Activated T-cell treated with anti-CD3 and anti-CD28 coated beads, Interleukin-2, amount 50 U/mL, for 4 hours (primary cell): ENCODE measurements at places on chromosomes 4 and X. TPM values are rescaled to one million over a fixed set of nuclear protein-coding genes. Genes with fewer than 3 reads are reported as not detected.

Gene KLHL13
- total RNA-seq, result 1.0 TPM

Gene ITGB1BP2
- total RNA-seq, result 3.0 TPM

Gene MSANTD1
- 0.78 TPM for total RNA-seq

Gene LRRC66
- not detected for total RNA-seq

Gene MAP7D3
- total RNA-seq, result 16.9 TPM

Gene IL3RA
- 0.34 TPM for total RNA-seq

Gene TCP11X1
- not detected for total RNA-seq

Gene TEX13B
- not detected for total RNA-seq

Gene HAUS7
- 77.1 TPM for total RNA-seq

Gene MAGEA2
- total RNA-seq, result not detected

Gene USP17L21
- not detected for total RNA-seq

Gene UGT2A1
- total RNA-seq, result not detected

Gene ARSJ
- 0.18 TPM for total RNA-seq

Gene NAP1L3
- 3.2 TPM for total RNA-seq

- DNase-seq, result no peak
Observed at GRCh38 chrX:129831091-129831885, 12.4 kb downstream of the ZDHHC9 start.

GRCh38 chrX:12245650-12246645, 107.7 kb downstream of the FRMPD4 start:
- no peak for DNase-seq

GRCh38 chr4:173807347-173807746, 277.3 kb upstream of the HAND2 start:
- no peak for DNase-seq

DNA sequence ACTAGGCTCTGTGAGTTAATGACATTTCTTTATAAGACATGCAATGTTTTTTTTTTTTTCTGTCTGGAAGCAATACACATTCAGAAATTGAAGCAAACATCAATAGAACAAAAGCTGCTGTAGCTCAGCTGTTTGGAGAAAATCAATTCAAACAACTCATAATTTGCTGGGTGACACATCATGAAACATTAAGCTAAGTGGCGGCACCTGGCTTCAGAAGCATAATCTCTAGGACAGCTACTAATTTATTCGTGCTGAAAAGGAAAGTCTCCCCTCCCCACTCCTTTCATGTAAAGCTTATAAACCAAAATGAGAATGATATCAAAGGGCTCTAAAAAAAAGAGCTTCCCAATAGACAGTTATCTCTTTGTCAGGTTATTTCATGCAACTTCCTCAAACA, 73.9 kb downstream of the LUZP4 start:
- DNase-seq, result no peak

DNA sequence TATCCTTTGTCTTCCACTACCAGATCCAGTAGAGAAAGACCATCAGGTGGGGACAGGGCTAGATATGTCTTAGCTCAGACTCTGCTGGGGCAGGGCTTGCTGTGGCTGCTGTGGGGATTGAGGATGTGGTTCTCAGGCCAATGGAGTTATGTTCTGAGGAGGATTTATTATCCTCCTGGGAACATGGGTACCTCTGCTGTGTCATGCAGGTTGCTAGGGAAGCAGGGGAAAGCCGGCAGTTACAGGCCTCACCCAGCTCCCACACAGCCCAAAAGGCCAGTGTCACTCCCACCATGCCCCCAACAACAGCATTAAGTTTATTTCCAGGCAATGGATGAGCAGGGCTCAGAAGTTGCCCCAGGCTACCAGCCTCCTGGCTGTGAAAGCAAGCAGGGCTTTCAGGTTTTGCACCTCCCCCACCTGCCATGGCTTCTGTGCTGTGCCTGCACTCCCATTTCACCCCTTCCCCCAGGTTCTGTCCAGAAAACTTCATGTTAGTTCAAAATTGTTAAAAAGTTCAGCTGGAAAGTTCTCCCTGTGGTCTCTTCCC, 879.9 kb downstream of the ARAP2 start:
- DNase-seq, result no peak

- DNase-seq, result no peak
Observed at GRCh38 chrX:110748256-110748806, 47.3 kb downstream of the CHRDL1 start.

DNA sequence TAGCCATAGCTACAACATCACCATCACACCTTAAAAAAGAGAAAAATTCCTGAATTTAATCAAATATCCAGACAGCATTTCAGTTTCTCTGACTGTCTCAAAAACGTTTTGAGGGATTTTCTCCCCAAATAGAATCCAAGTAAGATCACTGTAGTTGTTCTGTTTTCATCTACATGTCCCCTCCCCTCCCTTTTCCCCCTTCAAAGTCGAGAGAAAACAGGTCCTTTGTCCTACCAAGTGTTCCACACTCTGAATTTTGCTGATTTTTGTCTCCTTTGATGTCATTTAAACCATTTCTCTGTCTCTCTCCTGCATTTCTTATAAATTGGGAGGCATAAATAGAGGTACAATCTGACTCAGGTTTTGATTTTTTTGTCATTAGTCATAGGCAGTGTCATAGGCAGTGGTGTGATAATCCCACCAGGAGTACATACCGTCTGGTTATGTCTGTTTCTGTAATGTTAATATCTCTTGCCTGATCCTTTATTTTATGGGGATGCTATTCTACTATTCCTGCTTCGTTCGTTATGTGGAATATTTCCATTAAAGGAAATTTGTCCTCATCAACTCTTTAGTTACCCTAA, 348.6 kb downstream of the PTTG2 start:
- DNase-seq, result no peak

GRCh38 chrX:7993873-7994272, 66.7 kb upstream of the PNPLA4 start:
- no peak for DNase-seq

GRCh38 chr4:85005865-85006377, 39.4 kb upstream of the WDFY3 start:
- DNase-seq, result no peak

- no peak for DNase-seq
Observed at GRCh38 chr4:94856030-94856429, 98.3 kb downstream of the BMPR1B start.

- no peak for DNase-seq
Observed at GRCh38 chrX:51824061-51824460, 69.4 kb upstream of the MAGED1 start.

- DNase-seq, result no peak
Observed at GRCh38 chr4:34664051-34664450, 1580.3 kb downstream of the ARAP2 start.

DNA sequence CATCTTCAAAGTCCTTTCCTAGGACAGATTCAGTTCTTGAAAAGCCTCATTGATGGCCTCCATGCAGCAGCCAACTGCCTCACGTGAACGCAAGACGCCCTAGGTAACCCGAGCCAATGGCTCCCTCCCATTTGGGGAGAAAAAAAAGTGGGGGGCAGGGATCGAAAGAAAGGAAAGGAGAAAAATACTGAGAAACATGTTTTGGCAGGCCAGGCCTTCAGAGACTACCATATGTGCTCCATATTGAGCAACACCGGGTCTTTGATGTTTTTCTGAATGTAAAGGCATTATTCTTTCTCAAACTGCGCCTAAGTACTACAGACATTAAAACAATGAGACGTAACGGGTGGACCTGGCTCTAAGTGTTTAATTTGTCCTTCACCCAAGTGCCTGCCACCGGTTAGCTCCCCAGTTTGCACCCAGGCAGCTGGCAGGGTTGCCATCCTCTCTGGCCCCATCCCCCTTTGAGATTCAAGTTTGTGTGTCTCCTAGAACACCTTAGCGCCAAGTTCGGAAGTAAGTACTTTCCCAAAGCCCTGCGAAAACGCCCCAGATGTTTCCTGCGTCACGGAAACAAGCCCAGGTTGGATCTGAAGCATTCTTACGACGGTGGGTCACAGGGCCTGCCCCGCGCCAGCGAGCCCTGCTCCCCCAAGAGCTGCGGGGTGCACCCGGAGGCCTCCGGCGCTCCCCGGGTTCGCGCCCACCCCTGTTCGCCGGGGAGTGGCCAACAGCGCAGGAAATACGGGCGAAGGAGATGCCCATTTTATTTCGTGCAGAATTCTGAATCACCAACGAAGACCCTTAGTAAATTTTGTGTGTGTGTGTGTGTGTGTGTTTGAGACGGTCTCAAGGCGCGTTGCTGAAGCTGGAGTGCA, 30.1 kb downstream of the HAND2 start:
- no peak for DNase-seq

- no peak for DNase-seq
Observed at GRCh38 chr4:126799971-126800574, 832.7 kb upstream of the INTU start.

DNA sequence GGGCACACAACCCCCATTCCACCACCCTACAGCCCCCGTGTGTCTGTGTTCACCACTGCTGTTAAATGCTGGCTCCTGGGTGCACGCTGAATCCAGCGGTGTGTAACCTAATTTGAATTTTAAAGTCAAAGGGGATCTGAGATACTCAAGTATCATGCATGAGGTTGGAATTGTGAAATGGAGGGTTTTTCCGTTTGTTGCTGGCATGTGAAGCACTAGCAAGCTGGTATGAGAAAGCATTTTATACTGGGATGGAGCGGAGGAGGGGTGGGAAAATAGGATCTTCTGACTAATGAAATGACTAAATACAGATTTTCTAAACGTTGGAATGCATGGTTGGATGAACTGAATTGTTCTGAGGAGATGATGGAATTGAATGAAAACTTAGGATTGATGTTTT, 36.9 kb upstream of the FAT1 start:
- no peak for DNase-seq

DNA sequence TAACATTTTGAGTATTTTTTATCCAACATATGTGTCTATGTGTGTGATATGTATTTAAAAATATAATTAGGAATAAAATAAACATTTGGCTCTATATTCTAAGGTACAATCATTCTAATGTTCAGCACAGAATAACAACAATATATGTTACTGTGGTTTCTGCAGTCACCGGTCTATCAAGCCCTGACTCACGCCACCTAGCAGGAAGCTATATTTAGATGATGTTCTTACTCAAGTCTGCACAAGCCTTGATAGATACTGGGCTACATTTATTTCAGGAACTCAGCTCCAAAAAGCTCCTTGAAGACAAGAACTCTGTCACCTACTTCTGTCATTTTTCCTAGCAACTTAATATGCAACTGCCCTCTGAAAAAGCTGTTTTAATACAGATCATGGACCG, 152.0 kb upstream of the FTHL17 start:
- DNase-seq, result no peak

DNA sequence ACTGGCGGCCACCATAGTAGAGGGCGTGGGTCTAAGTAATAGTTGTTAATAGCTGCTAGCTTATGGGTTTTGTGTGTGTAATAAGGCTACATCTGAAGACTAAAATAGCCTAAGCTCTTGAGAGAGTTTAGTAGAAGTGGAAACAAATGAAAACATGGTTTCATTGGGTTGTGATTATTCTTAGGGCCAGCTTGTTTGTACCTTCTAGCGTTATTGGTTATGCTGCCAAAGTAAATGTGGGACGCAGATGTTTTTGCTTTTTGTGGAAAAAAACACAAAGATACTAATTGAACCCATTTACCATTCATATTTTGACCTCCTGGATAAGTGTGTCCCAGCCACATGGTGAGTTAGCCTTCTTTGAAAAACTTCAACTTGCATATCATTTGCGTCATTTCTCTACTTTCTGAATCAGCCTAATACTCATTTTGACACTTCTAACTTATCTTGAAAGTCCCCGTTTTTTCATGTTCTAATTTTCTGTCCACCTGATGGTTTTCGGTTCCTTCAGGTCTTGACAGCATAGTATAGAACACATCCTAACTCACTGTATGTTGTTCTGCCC, 305.3 kb downstream of the FRMPD4 start:
- no peak for DNase-seq

- no peak for DNase-seq
Observed at GRCh38 chrX:49995107-49995731, 72.8 kb downstream of the CLCN5 start.

DNA sequence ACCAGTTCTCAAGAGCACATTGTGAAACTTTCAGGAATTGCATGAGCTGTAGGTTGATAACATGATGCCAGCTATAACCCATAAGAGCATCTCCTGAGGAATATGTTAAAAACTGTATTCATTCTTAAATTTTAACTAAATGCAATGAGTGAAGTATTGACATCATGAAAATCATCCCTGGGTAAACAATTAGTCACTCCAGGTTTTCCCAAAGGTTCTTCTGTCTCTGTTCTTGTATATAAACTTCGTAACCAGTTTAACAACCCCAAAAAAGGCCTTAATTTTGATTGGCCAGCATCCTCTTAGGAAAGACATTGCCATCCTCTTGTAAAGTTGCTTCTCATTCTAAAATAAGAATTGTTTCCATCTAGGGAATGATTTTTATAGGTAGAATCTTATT, 80.4 kb downstream of the TET2 start:
- DNase-seq, result no peak

DNA sequence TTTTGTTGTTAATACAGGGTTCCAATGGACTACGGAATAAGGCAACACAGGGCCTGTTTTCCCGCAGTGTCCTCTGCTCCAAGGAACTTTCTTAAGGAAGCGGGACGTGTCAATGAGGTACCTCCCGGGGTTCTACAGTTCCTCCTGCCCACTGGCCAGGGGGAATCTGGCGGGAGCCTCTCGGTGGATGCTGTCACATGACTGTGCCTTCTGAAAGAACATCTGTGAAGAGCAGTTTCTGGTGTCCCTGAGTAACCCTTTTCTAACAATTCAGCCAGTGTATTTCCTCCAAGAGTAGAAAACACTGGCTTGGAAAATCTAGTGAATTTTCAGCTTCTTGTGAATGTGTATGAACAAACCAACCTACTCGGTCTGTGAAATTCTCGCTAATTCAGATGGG, 32.7 kb downstream of the MFAP3L start:
- no peak for DNase-seq

GRCh38 chrX:107673933-107674479, 45.7 kb downstream of the PRPS1 start:
- DNase-seq, result peak; percentile 85

GRCh38 chr4:157832596-157832995, 340.2 kb downstream of the GASK1B start:
- DNase-seq, result no peak

- peak; percentile 38 for DNase-seq
Observed at GRCh38 chr4:80183250-80184052, 13.9 kb upstream of the PRDM8 start.

DNA sequence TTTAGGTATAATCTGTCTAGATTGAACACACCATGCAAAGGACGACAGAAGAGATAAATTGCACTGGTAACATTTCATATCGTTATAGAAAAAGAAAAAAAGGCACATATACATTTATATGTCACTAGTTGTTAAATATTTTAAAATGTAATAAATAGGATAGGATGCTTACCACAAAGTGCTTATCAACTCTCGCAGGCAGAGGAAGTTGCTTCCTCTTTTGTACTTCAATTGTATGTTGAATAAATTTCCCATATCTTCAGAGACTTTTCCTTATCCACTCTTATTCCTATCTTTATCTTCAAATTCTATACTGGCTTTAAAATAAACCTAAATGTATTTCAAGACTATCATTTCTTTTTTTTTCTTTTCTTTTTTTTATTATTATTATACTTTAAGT, 163.3 kb upstream of the SPOCK3 start:
- no peak for DNase-seq

GRCh38 chrX:119211649-119212014, 24.5 kb upstream of the PGRMC1 start:
- no peak for DNase-seq

DNA sequence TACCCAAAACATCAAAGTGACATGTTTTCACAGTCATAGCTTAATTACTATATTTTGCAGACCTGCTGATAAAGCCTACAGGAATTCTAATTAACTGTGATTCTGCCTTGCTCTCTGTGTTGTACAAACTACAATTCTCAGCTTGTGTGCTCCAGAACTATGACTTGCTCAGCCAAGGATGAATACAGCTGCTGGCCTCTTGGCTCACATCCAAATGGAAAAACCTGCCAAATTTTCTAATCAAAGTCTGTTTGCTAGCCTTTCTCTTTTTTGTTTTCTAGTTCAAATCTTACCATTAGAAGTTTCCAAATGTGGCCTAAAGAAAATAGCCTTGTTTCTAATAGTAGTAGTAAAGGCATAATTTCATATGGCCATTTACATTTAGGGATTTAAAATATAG, 1176.8 kb downstream of the FAM133A start:
- DNase-seq, result no peak
